ENCODE measurements at places on chromosomes 12 and 14.

DNA sequence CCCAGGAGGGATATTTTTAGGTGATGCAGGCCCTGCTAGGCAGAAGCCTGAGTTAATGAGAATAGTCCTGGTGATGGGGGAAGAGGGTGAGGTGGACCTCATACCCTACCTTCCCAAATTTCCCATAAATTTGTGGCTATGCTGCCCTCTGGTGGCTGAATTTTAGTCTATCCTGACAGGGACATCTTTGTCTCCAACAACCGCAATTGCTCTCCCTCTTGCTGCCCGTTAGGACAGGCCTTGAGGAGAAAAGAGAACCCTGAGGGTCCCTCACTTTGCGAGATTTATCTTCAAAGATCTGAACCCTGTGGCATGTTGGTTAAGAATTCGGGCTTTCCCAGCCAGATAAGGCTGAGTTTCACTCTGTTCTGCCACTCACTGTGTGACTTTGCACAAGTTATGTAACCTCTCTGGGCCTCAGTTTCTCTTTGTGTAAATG is 9.8 kb upstream of the ZNF385A start:
- no peak for DNase-seq

- DNase-seq: no peak
Observed at GRCh38 chr12:49973361-49973830, 649 bp downstream of the AQP6 start.

DNA sequence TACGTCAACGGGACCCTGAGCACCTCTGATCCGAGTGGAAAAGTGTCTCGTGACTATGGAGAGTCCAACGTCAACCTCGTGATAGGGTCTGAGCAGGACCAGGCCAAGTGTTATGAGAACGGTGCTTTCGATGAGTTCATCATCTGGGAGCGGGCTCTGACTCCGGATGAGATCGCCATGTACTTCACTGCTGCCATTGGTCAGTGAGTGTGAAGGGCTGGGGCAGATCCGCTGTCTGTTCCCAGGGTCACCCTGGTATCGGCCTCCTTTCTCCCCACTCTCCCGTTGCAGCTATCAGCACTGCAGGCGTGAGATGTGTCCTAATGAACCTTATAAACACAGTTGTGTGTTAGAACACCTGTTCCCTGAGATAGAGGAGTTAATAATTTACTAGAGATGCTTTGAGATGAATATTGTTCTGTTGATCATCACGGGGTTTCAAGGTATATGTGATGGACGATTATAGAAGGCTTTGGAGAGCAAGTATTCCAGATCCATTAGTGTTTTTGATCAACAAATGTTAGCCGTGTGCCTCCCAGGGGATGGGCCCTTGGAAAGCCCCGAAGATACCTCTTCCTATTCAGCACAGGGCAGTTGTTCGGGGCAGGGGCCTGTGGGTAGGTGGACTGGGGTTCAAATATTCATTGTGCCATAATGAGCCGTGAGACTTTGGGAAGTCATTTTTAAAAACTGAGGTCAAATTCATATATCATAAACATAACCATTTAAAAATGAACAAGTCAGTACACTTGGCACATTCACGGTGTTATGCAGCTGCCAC is 33.6 kb downstream of the ADGRD1 start:
- no peak for DNase-seq

DNA sequence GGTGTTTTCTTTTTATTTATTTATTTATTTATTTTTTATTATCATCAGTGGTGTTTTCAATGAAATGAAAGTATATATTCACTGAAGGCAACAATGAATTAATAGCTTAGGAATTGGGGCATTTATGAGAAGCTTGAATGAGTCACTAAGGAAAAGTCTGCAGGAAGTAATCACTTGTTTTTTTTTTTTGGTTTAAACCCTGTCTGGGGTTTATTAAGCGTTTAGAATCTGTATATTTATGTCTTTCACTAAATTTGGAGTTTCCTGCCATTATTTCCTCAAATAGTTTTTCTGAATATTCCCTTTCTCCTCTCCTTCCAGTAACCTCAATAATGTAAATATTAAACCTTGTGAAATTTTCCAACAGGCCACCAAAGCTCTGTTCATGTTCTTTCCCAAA is 85.5 kb downstream of the TESC start:
- DNase-seq: no peak

- no peak for DNase-seq
Observed at GRCh38 chr14:51849097-51849496, 11.3 kb upstream of the GNG2 start.

GRCh38 chr12:98373025-98373554 is 142.3 kb upstream of the TMPO start:
- DNase-seq: no peak

DNA sequence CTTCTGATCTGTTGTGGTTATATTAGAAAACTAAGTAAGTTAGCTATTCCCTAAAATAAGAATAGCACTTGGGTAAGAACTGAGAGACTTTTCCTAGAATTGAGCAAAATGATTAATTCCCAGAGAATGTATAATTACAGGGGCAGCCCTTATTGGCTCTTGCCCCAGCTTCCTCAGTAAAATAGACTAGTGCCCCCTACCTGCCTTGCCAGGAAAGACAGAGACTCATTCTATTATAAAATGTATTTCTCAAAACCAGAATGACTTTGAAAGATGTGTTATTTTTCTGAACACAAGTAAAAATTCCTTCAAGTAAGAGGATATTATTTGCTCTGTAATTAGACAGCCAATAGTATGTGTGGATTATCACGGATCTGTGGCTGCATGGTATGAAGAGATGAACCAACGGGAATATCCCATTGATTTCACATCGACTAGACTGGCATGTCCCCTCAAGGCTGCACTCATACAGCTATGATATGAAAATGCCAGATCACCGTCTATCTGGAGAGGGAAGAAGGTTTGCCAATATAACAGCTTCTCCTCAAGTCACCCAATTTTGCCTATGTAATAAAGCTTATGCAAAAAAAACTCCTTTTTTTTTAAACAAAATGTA is 7.4 kb upstream of the GLRX5 start:
- no peak for DNase-seq

DNA sequence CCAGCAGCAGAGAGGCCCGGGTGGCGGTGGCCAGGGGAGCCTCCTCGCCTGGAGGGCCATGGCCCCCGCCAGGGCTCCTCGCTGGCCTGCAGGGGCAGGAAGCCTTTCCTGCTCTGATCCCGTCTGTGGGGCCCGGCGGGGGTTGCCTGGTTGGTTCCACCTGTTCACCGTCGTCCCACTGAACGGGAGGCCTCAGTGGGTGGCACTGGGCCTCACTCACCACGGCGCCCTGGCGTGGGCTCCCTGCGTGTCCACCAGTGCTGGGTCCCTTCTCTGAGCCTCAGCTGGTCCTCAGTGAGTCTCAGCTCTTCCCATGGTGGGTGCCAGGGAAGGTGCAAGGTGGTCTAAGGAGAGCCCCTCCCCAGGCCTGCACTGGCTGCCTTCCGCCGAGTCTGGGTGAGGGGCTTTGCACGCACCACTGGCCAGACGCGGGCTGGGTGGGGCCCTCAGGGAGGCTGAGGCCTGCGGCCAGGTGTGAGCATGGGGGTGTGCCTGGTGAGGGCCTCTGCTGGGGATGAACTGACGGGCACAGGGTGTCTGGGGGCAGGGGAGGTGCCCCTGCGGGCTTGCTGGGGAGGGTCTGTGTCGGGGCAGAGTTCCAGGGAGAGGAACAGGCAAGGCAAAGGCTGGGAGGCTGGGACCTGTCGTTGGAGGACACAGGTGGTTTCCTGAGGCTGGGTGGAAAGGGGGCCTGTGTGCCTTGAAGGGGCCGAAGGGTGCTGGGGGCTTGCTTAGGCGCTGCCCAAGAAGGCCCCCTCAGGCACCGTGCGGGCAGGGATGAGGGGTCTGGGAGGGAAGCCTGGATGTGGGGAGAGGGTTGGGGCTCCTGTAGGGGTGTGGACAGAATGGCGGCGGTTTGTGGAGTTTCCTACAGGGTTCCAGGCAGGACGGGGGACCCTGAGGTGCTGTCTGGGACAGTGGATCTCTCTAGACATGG is 339.8 kb downstream of the TMEM121 start:
- no peak for DNase-seq

DNA sequence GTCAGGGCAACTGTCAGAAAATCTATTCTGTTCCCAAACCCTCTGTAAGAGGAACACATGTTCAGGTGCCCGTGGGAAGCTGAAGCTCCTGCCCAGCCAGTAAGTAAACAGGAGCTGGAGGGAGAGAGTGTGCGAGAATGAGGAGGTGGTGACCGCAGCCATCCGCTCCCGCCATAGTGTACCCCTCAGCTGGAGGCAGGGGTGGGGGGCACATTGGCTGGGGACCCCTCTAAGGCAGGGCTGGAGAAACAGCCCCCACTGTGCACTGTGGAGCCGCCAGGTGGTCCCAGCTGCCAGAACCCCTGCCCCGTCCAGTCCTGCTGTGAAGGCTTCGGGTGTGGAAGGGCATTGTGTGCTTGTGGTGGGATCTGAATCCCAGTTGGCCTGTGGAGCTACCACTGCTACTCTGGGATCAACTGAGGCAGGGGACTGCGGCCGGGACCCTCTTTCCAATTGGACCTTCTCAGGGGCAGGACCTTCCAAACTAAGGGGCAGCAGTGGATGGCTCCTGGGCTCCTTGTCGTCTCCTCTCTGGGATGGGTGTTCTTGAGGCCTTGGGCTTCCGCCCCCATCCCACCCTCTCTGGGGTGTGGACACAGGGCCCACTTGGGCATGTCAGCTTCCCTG is 59.6 kb downstream of the TSPAN9 start:
- no peak for DNase-seq

- DNase-seq: no peak
Observed at GRCh38 chr14:55170526-55170925, 20.9 kb downstream of the DLGAP5 start.

- no peak for DNase-seq
Observed at GRCh38 chr14:103706551-103707328, 8.5 kb downstream of the XRCC3 start.

- no peak for DNase-seq
Observed at GRCh38 chr14:51792809-51793208, 67.6 kb upstream of the GNG2 start.

GRCh38 chr14:70014406-70015095 is 135.3 kb downstream of the SMOC1 start:
- no peak for DNase-seq

GRCh38 chr12:70048521-70049250 is 194.5 kb upstream of the CNOT2 start:
- DNase-seq: no peak

DNA sequence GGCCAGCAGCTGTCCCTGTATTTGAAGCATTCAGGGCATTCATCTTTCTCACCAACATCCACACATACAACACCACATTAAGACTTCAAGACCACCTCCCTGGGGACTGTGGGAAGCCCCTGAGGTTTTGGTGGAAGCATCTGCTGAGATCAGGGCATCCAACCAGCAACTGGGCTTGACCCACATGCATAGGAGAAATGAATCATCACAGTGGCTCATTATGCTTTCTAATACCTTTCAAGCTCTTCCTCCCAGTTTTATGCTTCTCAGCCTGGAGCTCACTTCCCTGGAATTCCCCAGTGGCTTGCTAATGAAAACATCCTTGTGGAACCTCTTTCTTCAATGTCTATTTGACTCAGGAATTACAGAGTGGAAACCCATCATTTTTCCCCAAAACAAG is 21.4 kb upstream of the CMKLR1 start:
- no peak for DNase-seq

DNA sequence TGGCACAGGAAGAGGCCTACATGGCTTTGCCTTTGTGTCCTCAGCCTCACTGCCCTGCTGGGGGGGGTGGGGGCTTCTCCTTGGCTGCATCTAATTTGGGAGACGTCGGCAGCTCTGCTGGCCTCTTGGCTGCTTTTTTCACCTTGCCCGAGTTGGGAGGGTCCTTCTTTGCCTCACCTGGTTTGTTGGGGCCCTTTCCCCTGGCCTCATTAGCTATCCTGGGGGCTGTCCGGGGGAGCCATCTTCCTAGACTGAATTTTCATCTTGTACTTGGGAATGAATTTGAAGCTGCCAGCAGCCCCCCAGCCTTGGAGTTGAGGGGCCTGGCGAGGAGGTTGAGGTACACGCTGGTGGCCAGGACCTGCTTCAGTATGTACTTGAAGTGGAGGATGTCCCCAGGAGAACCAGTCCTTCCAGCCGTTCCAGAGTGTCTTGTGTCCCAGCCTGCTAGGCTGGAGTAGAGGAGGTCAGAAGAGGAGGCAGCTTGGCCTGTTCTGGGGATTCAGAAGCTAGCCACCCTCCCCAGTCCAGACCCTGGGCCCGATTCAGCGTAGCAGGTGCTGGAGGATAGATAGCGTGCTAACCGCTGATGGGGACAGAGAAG is 70.7 kb upstream of the VASH1 start:
- DNase-seq: no peak

GRCh38 chr14:50647282-50647681 is 20.8 kb downstream of the SAV1 start:
- DNase-seq: no peak

GRCh38 chr14:65211341-65211987 is 109.1 kb upstream of the MAX start:
- DNase-seq: no peak

- DNase-seq: no peak
Observed at GRCh38 chr12:97134495-97134894, 227.4 kb downstream of the NEDD1 start.

- no peak for DNase-seq
Observed at GRCh38 chr12:131618701-131619100, 92.2 kb upstream of the SFSWAP start.

- no peak for DNase-seq
Observed at GRCh38 chr14:38808734-38809455, 294.1 kb downstream of the SEC23A start.

- no peak for DNase-seq
Observed at GRCh38 chr12:120571299-120571698, 9.9 kb downstream of the POP5 start.

DNA sequence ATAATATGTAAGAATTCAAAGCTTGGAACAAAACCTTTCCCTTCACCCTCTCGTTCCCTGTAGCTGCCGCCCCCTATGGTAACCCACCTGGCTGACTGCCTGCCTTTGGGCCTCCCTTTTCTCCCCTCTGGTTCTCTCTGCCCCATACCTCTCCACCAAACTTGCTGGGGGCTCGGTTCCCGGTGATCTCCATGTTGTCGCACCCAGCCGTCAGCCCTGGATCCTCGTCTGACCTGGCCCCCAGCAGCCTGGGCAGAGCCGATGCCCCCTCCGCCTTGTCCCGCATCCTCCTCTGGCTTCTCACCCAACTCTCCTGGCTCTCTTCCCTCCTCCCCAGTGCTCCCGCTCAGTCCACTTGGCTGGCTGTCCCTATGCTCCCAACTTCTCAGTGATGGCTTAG is 4.5 kb downstream of the CYP46A1 start:
- no peak for DNase-seq

DNA sequence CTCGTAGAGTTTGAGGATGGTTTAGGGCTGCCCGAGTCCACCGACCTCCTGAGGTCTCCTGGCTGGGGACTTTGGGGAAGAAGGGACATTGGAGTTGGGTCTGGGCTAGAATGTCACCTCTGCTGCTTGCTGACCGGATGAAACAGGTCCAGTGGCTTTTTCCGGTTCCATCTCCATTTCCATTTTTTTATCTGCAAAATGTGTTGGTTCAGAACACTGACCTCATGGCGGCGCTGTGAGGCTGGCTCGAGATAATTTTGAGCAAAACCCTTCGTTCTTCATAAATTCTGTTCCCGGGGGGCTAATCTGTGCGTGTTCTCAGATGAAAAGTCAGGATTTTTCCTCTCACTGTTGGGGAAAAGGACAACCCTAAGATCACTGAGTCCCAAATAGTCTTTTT is 11.7 kb upstream of the MYL2 start:
- DNase-seq: no peak
